ENCODE measurements at places on chromosomes 1 and 21. TPM values are rescaled to one million over a fixed set of nuclear protein-coding genes. Genes with fewer than 3 reads are reported as not detected.

Gene CD55
- total RNA-seq: 45.7 TPM

Gene CYP4X1
- 9.4 TPM for total RNA-seq

- no peak for DNase-seq
- H3K4me1 ChIP-seq: no peaks in the 10 kb centered on the region
- H3K27ac ChIP-seq: no peak overlapping the region
- H3K27me3 ChIP-seq: no peaks in the 10 kb centered on the region
Observed at GRCh38 chr21:32114419-32115035, 164.3 kb downstream of the MIS18A start.

DNA sequence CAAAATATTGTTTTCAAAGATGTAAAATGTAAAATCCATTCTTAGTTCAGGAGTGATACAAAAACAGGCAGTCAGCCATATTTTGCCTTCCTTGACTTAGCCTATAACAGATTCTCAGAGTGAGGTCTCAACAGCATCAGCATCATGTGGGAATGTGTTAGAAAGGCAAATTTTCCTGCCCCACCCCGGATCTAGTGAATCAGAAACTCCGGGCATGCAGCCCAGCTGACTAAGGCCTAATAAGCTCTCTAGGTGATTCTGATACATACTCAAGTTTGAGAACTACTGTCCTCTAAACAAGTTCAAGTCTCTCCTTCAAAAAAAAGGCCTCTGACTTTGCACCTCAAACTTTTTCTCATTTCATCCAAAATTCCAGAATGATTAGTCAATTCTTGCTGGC lies 46.9 kb upstream of the PRRC2C start:
- H3K27me3 ChIP-seq: no peaks in the 10 kb centered on the region
- no peaks in the 10 kb centered on the region for H3K36me3 ChIP-seq
- no peak overlapping the region for H3K27ac ChIP-seq
- no peak overlapping the region for H3K4me3 ChIP-seq
- DNase-seq: no peak

GRCh38 chr1:206080026-206080820 lies 27.2 kb downstream of the RHEX start:
- no peaks in the 10 kb centered on the region for H3K4me1 ChIP-seq
- H3K27ac ChIP-seq: no peak overlapping the region
- no peak for DNase-seq
- H3K36me3 ChIP-seq: no peaks in the 10 kb centered on the region
- H3K27me3 ChIP-seq: no peaks in the 10 kb centered on the region
